HFFc6 (cell line): ENCODE measurements at places on chromosomes 3 and 15. TPM values are rescaled to one million over a fixed set of nuclear protein-coding genes. Genes with fewer than 3 reads are reported as not detected.

DNA sequence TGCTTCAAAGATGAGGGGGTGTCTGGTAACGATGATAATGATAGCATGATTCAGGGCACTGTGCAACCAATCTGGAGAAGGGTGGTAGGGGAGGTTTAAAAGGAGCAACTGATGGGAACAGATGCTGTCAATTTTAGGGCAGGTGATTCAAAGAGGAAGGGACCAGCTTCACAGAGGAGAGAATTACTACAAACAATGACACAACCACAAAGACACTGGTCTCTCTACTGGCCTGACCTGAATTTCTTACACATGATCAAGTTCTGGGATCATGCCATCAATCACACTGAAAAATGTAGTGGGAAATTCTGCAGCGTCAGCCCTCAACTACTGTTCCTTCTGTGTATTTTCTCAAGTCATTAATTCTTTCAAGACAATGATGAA is 2.6 kb upstream of the CDV3 start:
- peaks cover 69% of the 10 kb centered on the region for H3K4me1 ChIP-seq
- H3K27me3 ChIP-seq, result peaks cover 2% of the 10 kb centered on the region
- DNase-seq, result no peak

DNA sequence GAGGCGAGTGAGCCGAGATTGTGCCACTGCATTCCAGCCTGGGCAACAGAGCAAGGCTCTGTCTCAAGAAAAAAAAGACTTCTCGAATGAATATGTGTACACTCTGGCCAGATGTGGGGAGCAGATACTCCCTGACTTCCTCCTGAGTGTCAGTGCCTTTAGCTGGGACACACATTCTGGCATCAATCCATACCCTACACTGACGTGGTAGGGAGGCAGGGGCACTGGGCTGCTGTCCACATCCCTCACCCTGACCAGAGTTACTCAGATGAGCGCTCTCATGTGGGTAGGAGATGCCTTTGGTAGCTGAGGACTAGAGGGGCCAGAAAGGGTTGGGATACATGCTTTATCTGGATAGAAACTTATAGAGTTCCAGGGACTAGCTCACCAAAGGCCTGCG is 15.6 kb downstream of the LIMD1 start:
- H3K27ac ChIP-seq, result 0 out of 2 replicates have a peak overlapping the region, but pooled peaks have one; percentile 10
- no peak for DNase-seq
- H3K27me3 ChIP-seq, result no peaks in the 10 kb centered on the region; the same call in 1 of the 2 replicates
- peaks cover 74% of the 10 kb centered on the region for H3K4me1 ChIP-seq
- H3K36me3 ChIP-seq, result peaks cover 6% of the 10 kb centered on the region; the same call in 1 of the 2 replicates
- no peak overlapping the region for H3K4me3 ChIP-seq

DNA sequence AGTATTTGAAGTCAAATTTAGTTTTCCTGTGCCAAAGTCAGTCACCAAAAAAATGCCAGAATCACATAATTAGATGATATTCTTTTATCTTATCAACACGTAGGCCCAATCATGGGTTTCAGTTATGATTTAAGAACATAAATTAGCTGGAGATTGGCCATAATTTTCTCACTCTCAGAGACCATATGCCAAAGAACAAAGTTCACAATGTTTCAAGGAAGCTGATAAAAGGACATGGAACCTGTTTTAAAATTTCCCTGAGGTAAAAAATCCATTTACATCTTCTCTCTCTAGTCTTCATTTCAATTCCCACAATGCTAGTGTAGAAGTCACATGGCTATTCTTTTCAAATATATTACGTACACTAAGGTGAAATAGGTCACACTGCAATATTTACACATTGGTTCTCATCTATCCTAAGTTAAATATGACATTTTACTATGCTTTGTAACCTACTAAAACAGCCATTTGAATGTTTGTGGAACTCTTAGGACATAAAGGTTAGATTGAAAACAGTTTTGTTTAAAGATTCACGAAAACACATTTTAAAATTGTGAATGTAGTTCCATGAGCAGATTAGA is 42.7 kb upstream of the DCUN1D1 start:
- H3K27ac ChIP-seq, result no peak overlapping the region
- DNase-seq, result no peak
- no peak overlapping the region for H3K4me3 ChIP-seq
- H3K4me1 ChIP-seq, result peaks cover 13% of the 10 kb centered on the region

DNA sequence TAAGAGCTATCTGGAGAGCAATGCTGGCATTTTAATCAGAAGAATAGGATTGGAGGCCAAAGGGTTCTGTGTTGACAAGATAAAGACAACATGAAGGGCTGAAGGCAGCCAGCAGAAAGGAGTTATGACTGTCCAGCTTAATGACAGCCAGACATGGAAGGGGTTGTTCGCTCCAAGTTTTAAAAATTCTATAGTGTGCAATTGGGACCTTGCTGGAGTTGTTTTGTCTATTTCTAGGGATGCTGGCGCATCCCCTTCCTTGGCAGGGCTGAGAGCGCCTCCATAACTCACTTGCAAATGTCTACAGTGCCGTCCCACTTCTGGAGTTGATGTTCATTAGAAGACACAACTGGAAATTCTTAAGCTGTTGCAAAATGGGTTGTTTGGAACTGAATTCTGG is 200.7 kb downstream of the TLE3 start:
- no peaks in the 10 kb centered on the region for H3K36me3 ChIP-seq
- no peak for DNase-seq
- H3K4me1 ChIP-seq, result no peaks in the 10 kb centered on the region

RAP2B gene
- total RNA-seq, result 13.1 and 18.1 TPM in 2 replicates

GRCh38 chr3:2516762-2517441 is 418.2 kb downstream of the CNTN4 start:
- H3K27ac ChIP-seq, result no peak overlapping the region
- H3K27me3 ChIP-seq, result 0 out of 2 replicates have a peak, but pooled peaks cover 2% of the 10 kb centered on the region
- H3K4me3 ChIP-seq, result no peak overlapping the region
- no peaks in the 10 kb centered on the region for H3K36me3 ChIP-seq
- H3K4me1 ChIP-seq, result no peaks in the 10 kb centered on the region
- no peak for DNase-seq

DNA sequence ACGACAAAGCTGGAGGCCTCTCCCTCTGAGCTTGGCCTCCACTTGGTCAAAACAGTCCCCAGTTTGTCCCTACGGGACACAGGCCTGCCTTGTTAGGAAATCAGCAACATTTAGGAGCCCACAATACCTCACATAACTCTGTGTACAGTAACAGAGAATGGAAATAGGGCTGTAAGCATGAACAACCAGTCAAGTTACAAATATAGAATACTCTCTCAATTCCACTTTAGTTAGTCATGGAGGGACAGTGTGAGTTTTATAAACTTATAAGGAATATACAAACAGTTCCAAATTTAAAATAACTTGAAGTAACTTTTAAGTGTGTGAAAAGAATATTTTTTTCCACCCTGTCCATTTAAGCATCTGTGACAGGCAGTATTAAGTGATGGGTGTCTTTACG is 129.4 kb downstream of the PGPEP1L start:
- peak; percentile 71 for DNase-seq
- peaks cover 95% of the 10 kb centered on the region for H3K4me1 ChIP-seq
- H3K4me3 ChIP-seq, result peak overlapping the region; percentile 12; the same call in 1 of the 2 replicates
- H3K36me3 ChIP-seq, result no peaks in the 10 kb centered on the region

GRCh38 chr3:58299839-58300516 is 6.1 kb upstream of the RPP14 start:
- peaks cover 6% of the 10 kb centered on the region for H3K27me3 ChIP-seq
- peak; percentile 33 for DNase-seq

DNA sequence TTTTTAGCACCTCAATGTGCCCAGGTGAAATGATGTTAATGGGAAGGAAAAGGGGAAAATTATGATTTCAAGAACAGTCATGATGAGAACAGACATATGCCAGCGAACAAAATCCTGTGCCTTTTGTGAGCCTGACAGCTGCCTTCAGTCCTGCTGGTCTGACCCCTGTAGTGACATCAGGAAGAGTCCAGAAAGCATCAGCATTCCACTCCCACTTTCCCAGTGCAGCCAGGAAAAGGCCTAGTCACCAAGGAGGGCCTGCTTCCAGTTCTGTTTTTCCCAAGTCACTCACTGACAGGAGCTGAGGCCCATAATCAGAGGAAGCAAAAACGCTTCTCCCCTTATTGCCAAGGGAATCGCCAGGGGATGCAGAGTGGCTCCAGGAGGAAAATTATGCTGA is 218.4 kb downstream of the ABHD5 start:
- no peaks in the 10 kb centered on the region for H3K4me1 ChIP-seq
- peaks cover 39% of the 10 kb centered on the region for H3K27me3 ChIP-seq
- no peaks in the 10 kb centered on the region for H3K36me3 ChIP-seq

CHRNA5 gene
- 1.5 to 2.1 TPM (median 2.1 TPM) in 3 replicates for total RNA-seq

GRAMD2A gene
- total RNA-seq, result 0.07 to 0.13 TPM in 2 of 3 replicates, not detected in the other

EDEM1 gene
- total RNA-seq, result 47.6 to 54.4 TPM (median 48.9 TPM) in 3 replicates

DNA sequence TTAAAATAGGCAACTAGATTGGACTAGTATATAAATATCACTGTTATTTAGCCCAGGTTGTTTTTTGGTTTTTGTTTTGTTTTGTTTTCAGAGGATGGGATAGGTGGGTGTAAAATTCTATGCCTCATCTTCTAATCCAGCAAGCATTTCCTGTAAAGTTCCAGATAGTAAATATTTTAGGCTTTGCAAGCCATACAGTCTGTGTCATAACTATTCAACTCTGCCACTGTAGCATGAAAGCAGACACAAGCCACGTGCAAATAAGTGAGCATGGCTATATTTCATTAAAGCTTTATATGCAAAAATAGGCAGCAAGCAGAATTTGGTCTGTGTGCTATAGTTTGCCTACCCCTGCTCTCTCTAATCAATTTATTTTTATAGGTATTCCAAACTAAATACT is 657.3 kb upstream of the TGFBR2 start:
- H3K4me1 ChIP-seq, result peaks cover 33% of the 10 kb centered on the region
- H3K4me3 ChIP-seq, result no peak overlapping the region

INSYN1 gene
- total RNA-seq, result 0.40 to 2.4 TPM (median 1.3 TPM) in 3 replicates

GRCh38 chr3:10665592-10665991 is 150.4 kb upstream of the SLC6A11 start:
- no peak overlapping the region for H3K27ac ChIP-seq
- no peaks in the 10 kb centered on the region for H3K4me1 ChIP-seq
- H3K36me3 ChIP-seq, result no peaks in the 10 kb centered on the region
- peaks cover 30% of the 10 kb centered on the region for H3K27me3 ChIP-seq

GRCh38 chr15:40388941-40389823 is 6.7 kb downstream of the KNSTRN start:
- H3K27ac ChIP-seq, result no peak overlapping the region
- H3K27me3 ChIP-seq, result peaks cover 2% of the 10 kb centered on the region; the same call in 1 of the 2 replicates
- peaks cover 47% of the 10 kb centered on the region for H3K36me3 ChIP-seq
- H3K4me3 ChIP-seq, result no peak overlapping the region
- H3K4me1 ChIP-seq, result peaks cover 26% of the 10 kb centered on the region

DNA sequence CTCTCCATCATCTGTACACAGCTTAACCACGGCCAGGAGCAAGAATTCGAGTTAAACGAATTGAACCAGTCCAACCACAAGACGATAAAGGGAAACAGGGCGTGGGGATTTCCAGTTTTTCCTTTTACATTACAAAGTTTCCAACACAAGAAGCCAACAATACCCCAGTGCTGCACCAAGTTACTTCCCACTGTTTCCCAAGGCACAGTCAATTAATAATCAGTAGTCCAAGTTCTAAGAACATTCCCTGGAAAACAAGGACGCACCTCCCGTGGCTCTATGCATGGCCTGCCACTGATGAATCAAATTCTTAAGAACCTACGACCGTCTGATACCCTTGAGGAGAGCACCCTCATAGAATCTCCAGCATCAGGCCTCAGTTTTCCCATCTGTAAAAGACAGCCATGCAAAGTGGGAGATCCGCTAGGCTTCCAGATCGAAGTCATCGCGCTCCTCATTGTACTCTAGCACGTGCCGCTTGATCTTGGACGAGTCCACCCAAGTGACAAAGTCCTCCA is 774 bp downstream of the IMP3 start:
- H3K27ac ChIP-seq, result peak overlapping the region; percentile 93
- H3K27me3 ChIP-seq, result peaks cover under 1% of the 10 kb centered on the region; the same call in 1 of the 2 replicates
- peaks cover 7% of the 10 kb centered on the region for H3K36me3 ChIP-seq
- no peak for DNase-seq

DNA sequence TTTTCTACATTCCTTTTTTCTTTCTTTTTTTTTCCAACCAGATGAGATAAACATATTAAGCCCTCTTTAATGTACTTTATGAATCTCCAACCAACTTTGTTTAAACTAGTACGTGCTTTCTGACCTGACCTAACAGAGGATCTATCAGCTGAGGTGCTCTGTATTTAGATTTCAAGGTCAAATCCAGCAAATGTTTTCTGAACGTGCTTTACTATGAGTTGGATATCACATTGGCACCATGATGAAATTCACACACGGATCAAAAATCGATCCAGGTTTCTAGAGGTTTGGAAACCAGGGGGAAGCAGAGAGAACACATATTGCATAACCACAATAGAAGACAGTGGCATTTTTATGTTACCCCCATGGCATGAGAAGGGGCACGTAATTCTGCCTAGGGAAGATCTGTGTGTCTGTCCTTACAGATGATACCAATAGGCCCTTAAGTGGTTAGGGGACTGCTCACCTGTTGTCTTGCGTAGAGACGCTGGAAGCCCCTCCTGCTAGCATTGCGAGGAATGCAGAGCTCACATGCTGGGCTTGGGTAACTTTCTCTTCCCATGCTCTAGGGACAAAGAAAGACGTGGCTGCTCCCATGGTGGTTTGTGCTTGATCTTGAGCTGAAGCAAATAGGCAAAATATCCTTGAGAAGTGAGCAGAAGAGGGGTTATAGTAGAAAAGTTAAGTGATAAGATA is 59.3 kb upstream of the ABHD10 start:
- DNase-seq, result no peak
- peaks cover 75% of the 10 kb centered on the region for H3K36me3 ChIP-seq
- H3K4me3 ChIP-seq, result no peak overlapping the region
- no peaks in the 10 kb centered on the region for H3K27me3 ChIP-seq
- no peak overlapping the region for H3K27ac ChIP-seq

CYP1A2 gene
- not detected in 3 replicates for total RNA-seq

TNNC1 gene
- total RNA-seq, result 0.46 to 0.55 TPM in 2 of 3 replicates, not detected in the other

GRCh38 chr15:57305009-57305408 is 71.3 kb upstream of the CGNL1 start:
- H3K27me3 ChIP-seq, result no peaks in the 10 kb centered on the region; the same call in none of the 2 replicates
- no peak overlapping the region for H3K4me3 ChIP-seq
- H3K27ac ChIP-seq, result no peak overlapping the region
- peaks cover 19% of the 10 kb centered on the region for H3K4me1 ChIP-seq
- no peak for DNase-seq
- H3K36me3 ChIP-seq, result no peaks in the 10 kb centered on the region

DNA sequence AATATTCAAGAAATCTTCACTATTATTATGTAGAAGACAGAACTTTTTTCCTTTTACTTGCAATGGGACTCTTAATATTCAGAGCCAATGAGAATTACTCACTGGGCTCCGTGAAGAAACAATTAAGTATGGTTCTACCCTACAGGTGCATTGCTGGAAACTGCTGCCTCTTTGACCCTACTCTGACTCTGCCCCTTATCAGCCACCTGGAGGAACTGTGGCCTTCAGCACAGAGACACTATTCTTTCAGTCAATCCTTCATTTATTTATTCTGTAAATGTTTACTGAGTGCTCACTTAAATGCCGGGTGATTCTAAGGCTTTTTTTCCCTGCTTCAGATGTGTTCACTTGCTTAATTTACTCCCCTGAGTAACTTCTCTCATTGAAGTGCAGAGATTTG is 163.2 kb downstream of the SYNPR start:
- peaks cover 14% of the 10 kb centered on the region for H3K27me3 ChIP-seq
- no peaks in the 10 kb centered on the region for H3K4me1 ChIP-seq
- no peaks in the 10 kb centered on the region for H3K36me3 ChIP-seq
- no peak overlapping the region for H3K27ac ChIP-seq
- H3K4me3 ChIP-seq, result no peak overlapping the region
